ENCODE measurements at places on chromosomes 16 and 17.

- DNase-seq: no peak
These were observed 27.2 kb upstream of the IL17C start for GRCh38 chr16:88610909-88611812.

- DNase-seq: no peak
These were observed 91.8 kb downstream of the CYB561 start for GRCh38 chr17:63354256-63354655.

DNA sequence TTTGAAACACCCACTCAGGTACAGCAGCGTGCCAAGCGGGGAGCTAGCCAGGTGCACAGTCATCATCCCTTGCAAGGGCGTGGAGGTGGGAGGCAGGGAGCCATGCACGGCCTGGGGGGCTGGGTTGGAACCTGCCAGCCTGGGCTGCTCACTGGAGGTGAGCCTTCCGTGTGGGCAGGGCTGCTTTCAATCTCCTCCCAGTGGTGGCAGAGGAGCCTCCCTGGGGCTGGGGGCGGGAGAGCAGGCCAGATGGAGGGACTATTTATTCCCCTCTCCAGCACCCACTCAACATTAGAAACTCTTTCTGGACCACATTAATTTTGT is 90.3 kb downstream of the KATNIP start:
- no peak for DNase-seq

GRCh38 chr17:31339906-31340661 is 18.7 kb upstream of the EVI2A start:
- no peak for DNase-seq

GRCh38 chr17:63275971-63276745 is 169.9 kb downstream of the CYB561 start:
- no peak for DNase-seq

- no peak for DNase-seq
These were observed 502.6 kb downstream of the HAPSTR1 start for GRCh38 chr16:9594047-9594446.

DNA sequence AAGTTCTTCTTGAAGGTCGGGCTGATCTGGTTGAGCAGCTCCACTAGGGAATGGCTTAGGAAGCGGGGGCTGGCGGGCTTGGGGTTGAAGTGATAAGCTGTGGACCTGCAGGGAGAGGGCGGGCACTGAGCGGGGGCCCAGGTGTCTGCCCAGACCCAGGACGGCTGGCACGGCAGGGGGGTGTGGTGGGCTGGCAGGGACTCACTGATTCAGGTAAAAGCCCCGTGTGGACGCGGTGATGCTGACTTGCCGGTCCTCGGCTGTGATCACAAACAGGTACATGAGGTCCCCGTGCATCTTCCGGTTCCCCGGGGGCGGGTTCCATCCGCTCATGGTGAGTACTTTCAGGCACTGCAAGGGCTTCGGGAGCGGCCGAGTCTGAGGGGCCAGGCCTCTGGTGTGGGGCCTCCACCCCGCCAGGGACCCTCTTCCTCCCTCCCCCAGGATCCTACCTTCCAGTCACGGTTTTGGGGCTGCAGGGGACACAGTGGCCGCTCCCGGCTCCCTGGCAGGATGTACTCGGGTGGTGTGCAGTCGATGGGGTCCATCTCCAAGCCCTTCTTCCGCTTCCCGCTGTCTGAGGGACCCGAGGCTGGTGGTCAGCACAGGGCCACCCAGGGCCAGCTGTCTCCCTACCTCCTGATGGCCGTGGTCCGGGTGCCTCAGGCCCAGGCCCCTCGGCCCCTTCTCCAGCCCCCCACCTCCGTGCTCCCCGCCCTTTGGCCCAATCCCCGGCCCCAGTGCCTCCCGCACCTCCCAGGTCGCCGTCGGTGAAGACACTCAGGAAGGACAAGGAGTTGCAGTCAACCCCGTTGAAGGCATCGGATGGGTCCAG is 10.2 kb downstream of the CLUH start:
- DNase-seq: peak; percentile 33

- no peak for DNase-seq
These were observed 18.6 kb downstream of the FOXN1 start for GRCh38 chr17:28524476-28525424.

DNA sequence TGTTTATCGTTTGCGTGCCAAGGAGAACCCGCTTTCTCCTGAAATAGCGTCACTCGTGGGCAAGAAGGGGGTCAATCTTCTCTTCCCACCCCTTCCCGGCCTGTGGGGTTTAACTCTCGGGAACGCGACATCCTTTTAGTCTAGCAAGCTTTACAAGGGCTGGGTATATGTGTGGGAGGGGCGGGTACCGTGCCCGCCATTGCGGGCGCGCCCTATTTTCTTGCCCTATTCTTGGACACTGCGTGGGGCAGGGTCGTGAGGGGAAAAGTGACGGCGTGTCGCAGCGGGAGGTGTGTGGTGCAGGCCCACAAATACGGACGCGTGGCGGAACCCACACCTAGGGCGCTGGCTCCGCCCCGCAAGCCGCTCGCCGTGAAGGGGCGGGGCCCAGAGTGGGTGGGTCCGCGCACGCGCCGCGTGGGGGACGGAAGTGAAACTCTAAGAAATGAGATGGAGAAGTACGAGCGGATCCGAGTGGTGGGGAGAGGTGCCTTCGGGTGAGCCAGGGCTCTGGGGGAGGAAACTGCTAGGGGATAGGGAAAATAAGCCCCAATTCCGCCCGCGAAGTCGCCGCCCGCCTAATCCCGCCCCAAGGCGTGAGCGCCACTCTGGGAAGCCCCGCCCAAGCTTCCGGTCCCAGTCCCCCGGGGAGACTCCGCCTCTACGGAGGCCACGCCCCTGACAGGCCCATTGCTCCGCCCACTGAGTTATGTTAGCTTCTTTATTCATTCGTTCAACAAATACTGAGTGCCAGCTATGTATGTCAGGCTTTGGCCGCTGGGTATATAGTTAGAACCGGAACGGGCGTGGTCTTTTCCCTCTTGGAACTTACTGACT is at the start of gene NEK8:
TSS of gene NEK8 (plus strand) at position 425 of the 837 bp plus-strand sequence. CDS start at position 451, 26 bp downstream.
- DNase-seq: peak; percentile 97

GRCh38 chr17:2990396-2990795 is 73.0 kb downstream of the OR1D5 start:
- no peak for DNase-seq

GRCh38 chr17:78781893-78782304 is at the start of gene CYTH1:
Gene CYTH1 (minus strand): TSS chr17:78782273. CDS start chr17:78782223, 50 bp downstream.
- no peak for DNase-seq

GRCh38 chr17:68662037-68662432 is 60.9 kb upstream of the FAM20A start:
- no peak for DNase-seq
